ENCODE measurements at places on chromosomes 12 and 14.

- no peak for DNase-seq
These were observed 24.1 kb downstream of the KLRD1 start for GRCh38 chr12:10331642-10332239.

GRCh38 chr12:119797090-119797489 is 80.0 kb downstream of the CIT start:
- DNase-seq = no peak

DNA sequence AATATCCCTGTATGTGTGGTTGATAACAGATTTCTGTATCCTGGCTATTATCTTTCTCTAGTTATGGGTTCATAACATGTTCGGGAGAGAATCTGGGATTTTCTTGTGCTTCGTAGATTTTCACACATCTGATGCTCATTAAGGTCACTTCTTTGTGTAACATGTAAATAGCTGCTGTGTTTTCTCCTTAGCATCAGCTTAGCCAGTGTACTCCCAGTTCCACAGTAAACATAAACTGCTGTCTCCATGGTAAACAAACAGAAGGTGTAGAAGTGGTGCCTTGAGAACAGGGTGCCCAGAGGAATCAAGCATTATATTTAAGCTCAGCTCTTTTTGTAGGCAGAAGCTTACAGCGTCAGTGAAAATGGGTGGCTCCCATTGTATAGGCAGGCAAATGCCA is 88.0 kb downstream of the ANO6 start:
- no peak for DNase-seq

DNA sequence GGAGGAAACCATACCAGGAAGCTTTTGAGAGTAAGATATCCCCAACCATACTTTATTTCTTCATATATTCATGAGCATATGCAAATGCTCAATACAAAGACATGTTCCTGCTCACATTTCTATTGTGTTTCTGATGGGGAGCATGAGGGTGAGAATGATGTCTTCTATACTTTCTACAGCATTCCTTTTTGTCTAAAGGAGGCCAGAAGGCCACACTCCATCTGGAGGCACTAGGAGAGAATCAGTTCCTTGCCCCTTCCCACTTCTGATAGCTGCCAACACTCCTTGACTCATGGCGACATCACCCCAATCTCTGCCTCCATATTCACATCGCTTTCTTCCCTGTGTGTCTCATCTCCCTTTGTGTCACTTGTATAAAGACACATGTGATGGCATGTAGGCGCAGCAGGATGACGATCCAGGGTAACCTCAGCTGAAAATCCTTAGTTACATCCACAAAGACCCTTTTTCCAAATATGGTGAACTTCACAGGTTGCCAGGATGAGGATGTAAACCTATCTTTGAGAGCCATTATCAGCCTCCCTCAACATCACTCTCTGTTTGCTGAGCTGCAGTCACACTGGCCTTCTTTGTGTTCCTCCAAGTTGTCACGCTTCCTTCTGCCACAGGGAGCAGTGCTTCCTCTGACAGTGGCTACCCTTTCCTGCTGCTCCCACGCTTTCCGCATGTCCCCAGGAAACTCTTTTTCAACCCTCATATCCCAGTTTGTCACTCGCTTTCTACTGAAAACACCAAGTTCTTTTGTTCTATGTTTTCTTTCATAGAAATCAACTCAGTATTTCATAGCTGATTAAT is 96.9 kb downstream of the STXBP6 start:
- DNase-seq = no peak

DNA sequence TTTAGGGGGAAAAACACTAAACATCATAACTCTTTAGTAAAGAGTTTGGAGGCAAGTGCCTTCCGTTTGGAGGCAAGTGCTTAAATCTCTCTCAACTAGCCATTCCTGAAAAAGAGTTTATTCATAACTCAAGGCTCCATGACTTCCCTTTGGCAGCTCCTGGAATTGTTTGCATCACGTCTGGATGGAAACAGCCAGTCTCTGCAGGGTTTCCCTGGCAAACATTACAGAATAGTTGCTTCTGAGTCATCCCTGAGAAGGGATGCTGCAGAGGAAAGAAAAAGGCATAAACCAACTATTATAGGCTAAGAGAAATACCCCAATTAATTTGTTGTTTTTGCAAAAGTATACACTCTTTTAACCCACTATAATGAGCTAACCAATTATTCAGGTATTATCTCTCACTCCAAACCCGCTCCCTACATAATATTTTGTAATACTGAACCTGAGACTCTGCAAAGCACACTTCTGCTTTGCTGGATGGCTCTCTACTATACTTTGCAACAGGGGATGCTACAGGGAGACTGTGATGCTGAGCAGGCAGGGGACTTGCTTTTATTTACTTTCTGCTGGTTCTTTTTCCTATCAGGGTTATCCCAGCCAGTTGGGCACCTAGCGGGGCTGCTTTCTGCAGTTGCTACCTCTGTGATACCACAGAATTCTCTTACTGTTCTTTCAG is 497.7 kb downstream of the FUT8 start:
- no peak for DNase-seq

DNA sequence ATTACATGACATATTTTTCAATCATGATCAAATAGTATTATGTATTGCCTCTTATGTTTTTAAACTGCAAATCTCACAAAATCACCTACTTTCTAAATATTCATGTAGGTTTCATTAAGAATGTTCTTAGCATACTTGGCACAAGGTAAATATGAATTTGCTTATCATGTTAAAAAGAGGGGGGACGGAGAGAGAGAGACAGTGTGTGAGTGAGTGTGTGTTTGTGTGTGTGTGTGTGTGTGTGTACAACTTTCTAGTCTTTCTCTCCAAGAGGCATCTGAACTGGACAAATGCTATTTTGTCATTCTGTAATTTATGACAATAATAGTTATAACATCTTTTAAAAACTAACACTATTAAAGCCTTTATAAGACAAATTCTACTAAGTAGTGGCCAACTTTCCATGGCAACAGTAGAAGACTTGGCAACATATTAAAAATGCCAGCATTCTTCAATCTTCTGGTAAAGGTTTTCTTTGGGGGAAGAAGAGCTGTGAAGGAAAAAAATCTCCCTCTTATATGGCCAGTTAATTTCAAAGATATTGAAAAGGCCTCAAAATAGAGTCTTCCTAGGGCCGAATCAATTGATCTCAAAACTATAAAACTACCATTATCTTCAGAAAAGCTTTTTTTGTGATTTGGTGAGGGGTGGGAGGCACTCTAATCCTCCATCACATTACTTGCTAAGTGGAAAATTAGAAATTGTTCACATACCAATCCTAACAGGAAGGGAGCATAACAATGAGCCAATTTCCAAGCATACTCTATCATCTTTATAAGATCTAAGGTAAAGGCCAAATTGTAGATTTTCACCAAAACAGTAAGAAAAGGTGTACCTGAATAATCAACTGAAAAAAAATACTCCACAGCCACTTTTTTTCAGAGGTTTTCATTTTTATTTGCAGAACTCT is 28.2 kb downstream of the CDK17 start:
- DNase-seq = no peak

DNA sequence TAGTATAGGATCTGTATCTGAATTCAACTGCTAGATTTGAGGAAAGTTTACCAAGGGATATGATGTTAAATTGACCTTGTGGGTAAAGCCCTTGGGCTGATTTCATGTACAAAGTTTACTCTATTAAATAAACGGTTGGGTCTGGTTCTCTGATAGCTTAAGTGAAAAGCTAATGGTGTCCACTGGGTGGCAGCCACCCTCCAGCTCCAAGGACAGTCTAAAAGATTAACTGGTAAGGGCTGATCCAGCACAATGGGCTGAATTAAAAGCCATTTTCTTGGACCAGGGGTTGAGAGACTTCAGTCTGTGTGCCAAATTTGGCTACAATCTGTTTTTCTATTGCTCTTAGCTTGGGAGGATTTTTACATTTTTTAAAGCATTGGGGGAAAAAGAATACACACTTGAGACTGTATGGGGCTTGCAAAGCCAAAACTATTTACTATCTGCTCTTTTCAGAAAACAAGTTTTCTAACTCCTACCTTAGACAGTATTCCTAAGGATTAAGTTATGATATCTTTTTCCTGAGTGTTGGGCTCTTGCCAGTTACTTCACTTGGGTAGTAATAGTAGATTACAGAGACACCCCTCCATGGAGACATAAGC is 116.5 kb downstream of the GPHN start:
- no peak for DNase-seq

- DNase-seq = no peak
These were observed 5.8 kb downstream of the RAB21 start for GRCh38 chr12:71760471-71760870.

Measured in NCI-H187 (cell line).